Smooth muscle cell of the brain vasculature (primary cell): ENCODE measurements at places on chromosomes 11 and 22.

DNA sequence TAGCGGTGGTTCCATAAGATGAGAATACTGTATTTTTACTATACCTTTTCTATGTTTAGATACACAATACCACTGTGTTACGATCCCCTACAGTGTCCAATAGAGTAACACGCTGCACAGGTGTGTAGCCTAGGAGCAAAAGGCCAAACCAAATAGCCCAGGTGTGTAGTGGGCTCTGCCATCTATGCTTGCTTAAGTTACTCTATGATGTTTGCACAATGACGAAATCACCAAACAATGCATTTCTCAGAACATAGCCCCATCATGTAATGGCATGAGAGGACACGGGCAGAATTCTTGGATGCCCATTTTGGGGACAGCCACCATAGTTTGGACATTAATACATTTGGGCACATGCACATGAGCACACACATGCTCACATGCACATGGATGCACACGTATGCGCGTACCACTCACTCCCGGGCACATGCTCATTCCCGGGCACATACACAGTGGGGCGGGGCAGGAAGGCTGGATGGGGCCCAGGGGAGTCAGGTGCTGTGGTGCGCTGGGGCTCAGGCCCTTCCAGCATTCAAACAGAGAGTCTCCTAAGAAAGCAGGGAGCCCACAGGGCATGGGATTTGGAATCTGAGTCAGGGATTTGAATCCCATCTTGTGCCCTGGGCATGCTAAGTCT is 51.1 kb downstream of the RTN4R start:
- no peak for DNase-seq

GRCh38 chr11:100562128-100562527 is 125.0 kb upstream of the ARHGAP42 start:
- DNase-seq = no peak

DNA sequence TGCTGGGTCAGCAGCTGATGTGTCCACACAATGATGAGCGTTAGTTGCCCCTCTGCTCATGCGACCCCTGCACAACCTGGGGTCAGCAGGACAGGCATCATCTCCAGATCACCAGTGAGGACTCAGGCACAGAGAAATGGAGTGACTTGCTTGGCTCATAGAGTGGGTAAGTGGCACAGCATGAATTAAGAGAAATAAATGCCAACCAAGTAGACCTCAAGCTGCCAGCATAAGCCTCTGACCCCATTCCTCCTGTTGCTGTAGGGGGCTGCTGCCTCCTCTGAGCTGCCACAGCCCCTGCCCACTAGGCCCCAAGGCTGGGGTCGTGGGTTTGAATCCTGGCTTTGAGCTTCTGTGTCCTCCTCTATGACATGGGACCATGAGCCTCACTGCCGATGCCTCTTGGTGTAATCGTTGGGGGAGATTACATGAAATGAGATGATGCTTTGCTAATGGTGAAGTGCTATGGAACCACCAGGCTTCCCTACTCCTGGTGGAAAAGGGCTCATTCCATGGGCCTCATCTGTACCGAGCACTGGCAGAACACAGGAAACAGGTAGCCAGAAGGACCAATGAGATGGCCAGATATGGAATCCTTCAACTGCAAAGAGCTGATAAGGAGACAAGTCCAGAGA is 33.6 kb downstream of the LRRC32 start:
- DNase-seq = no peak

GRCh38 chr11:112470355-112470754 is 209.7 kb upstream of the PLET1 start:
- DNase-seq = no peak
